ENCODE measurements at places on chromosomes 7 and 10.
A peak's percentile ranks its signal among the peaks of the same experiment; 100 is the strongest.

- DNase-seq = peak; percentile 27
These were observed 56.1 kb downstream of the ZRANB1 start for GRCh38 chr10:124997771-124998623.

GRCh38 chr7:92451645-92452044 lies 4.4 kb downstream of the GATAD1 start:
- DNase-seq = no peak

DNA sequence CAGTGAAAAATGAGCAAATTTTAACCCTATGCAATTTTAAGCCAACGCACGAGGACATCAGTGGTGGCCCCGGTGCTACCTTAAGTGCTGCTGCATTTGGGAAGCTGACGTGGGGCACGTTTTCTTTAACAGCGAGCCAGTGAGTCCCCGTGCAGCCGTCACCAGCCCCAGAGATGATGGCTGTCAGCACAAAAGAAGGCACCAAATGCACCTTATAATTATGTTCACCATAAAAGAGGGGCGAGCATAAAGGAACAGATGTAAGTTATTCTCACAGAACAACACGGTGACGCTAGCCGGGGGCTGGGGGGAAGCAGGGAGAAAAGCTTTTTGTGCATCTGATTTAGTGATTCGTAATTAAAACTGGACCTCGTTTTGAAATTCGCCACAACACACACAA lies 260.1 kb downstream of the DNAJB6 start:
- no peak for DNase-seq

DNA sequence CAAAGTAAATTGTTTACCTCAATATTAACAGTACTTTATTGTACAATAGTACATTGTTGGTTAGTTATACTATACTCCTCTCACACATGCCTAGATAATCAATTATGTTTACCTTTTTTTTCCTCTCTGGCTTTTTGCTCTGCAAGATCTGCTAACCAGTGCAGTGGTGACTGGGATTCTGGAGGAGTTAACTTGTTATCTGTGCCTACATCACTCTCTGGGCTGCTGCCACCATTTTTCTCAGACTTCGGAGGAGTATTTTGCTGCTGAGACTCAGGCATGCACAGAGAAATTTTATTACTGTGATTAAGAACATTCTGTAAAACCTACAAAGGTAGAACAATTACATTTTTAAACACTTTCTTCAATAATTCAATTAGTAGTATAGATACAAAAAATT lies 59.7 kb downstream of the NRBF2 start:
- no peak for DNase-seq

GRCh38 chr7:106421181-106421762 lies 136.5 kb upstream of the NAMPT start:
- no peak for DNase-seq

Data from GM13977 (cell line).